ENCODE measurements at places on chromosomes 16 and 17. TPM values are rescaled to one million over a fixed set of nuclear protein-coding genes. Genes with fewer than 3 reads are reported as not detected.
A peak's percentile ranks its signal among the peaks of the same experiment; 100 is the strongest.

DNA sequence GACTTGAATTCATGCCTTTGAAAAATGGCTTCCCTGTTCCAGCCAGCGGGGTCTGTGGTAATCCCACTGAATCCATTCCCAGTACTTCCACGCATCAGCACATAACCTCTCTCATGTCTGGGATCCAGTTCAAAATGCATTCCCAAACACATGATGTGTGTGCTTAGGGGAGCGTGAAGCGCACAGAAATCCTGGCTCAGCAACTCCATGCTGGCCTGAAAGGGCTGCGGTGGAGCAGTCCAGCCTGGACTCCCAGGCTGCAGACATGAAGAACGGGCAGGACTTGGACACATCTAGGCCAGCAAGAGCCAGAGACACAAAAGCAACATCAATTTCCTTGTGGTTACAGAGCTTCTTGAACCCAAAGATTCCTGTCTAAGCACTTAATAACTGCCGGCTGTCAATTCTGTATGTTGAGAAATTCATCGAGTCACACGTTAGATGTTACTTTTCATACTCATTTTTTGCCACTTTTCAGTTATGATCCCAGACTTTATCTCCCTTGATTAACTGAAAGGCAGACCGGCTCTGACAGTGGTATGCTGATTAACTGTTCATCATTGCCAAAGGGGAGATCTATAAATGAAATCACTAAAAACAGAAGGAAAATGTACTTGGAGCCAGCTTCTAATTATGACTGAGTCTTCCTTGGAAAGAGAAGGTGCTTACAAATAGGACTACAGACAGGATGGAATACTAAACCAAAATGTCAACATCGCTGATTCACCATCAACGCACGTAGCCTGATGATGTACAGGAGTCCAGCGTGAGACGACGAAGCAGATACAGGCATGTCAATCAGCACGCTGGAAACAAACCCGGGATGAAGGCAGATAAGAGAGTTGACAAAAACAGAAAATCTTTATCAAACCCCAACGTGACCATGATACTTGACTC is 23.0 kb downstream of the NSMCE1 start:
- no peaks in the 10 kb centered on the region for H3K36me3 ChIP-seq
- peak; percentile 15 for DNase-seq
- H3K27me3 ChIP-seq, result no peaks in the 10 kb centered on the region
- no peaks in the 10 kb centered on the region for H3K4me1 ChIP-seq
- no peak overlapping the region for H3K4me3 ChIP-seq

CEMP1 gene
- not detected for total RNA-seq

GRCh38 chr16:59341368-59341767 is 607.3 kb upstream of the GOT2 start:
- H3K27me3 ChIP-seq, result no peaks in the 10 kb centered on the region
- H3K4me1 ChIP-seq, result no peaks in the 10 kb centered on the region
- no peak for DNase-seq
- H3K4me3 ChIP-seq, result no peak overlapping the region
- no peaks in the 10 kb centered on the region for H3K36me3 ChIP-seq

DNA sequence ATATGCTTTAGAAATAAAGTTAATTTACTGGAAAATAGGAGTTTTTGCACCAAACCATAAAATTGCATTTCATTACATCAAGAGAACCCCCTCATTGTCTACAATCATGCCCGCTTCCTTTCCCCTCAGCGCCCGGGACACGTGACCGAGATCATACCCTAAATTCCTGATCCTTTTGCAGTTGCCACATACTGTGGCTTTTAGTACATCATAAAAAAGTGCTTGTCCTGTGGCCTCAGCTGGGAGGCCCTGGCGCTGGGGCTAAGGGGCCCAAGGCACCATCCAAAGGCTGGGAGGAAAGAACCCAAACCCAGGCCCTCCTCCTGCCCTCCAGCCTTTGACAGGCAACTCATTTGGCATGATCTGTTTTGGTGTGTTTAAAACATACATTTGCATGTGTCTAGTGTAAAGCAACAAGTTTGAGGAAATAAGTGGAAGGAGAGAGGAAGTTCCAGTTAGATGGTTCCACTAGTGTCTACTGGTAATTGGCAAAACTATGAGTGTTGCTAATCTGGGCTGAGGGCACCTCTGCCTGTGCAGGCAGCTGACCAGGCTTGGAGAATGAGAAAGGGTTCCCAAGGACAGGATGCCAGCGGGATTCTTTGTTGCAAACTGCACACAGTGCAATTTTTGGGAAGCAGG is 6.0 kb downstream of the CDK5R1 start:
- DNase-seq, result no peak
- H3K27ac ChIP-seq, result no peak overlapping the region
- H3K27me3 ChIP-seq, result no peaks in the 10 kb centered on the region
- H3K36me3 ChIP-seq, result no peaks in the 10 kb centered on the region
- H3K4me1 ChIP-seq, result no peaks in the 10 kb centered on the region

- no peaks in the 10 kb centered on the region for H3K36me3 ChIP-seq
- no peak overlapping the region for H3K27ac ChIP-seq
- H3K27me3 ChIP-seq, result no peaks in the 10 kb centered on the region
These were observed 10.6 kb downstream of the ATPAF2 start for GRCh38 chr17:18028114-18028951.

DNA sequence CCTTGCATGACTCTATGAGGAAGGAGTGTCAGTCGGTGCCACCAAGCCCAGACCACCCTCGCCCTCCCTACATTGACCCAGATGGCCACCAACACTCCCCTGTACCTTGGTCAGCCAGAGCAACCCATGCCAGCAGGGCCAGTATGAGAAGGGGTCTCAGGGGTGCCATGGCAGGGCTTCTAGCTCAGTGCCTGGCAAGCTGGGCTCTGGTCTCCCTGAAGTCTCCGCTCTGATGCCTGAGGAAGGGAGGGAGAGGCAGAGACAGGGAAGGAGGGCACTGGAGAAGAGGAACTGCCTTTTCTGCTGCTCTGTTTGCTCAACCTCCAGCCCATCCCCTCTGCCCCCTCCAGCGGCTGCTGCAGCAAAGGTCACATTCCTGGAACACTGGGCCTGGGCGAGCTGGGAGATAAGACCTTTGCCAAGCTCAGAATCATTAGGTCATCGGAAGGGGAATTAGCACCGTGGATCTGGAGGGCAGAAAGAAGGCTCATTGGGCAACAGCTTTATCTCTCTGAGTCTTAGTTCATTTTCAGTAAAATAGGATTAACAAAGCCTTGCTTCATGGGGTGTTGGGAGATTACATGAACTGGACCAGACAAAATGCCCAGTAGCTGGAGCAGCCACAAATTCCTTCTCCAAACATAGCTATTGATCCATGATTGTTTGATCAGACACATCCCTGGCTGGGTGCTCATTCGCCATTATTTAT is at the start of gene VTN:
TSS of gene VTN (minus strand) at position 273 of the 709 bp plus-strand sequence. CDS start at position 169, 104 bp downstream.
- no peaks in the 10 kb centered on the region for H3K36me3 ChIP-seq
- no peaks in the 10 kb centered on the region for H3K27me3 ChIP-seq
- no peaks in the 10 kb centered on the region for H3K4me1 ChIP-seq
- peak within 1 kb of the TSS; percentile 78 for H3K27ac ChIP-seq
- DNase-seq, result no peak

SHCBP1 gene
- total RNA-seq, result 0.33 TPM

CCL4L2 gene
- 6.1 TPM for total RNA-seq

DNA sequence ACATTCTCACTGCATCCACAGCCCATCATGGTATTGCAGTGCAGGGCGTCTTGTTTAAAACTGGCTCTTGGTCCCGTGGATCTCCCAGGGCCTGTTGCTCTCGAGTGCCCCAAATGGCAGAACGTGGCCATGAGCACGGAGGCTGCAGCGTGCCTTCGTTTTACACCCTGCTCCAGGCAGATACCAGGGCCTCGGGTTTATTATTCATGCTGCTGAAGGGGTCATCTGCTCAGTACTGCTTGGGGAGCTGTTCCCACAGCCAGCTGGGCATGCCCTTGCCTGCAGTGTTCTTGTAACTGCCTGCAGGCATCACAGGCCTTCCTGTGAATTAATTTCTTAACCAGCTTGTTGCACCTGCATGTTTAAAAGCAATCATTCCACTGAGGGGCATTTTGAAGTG is 129.7 kb upstream of the CHMP6 start:
- H3K27ac ChIP-seq, result no peak overlapping the region
- H3K36me3 ChIP-seq, result no peaks in the 10 kb centered on the region
- H3K4me1 ChIP-seq, result no peaks in the 10 kb centered on the region

ACSM5 gene
- total RNA-seq, result 61.0 TPM

DNA sequence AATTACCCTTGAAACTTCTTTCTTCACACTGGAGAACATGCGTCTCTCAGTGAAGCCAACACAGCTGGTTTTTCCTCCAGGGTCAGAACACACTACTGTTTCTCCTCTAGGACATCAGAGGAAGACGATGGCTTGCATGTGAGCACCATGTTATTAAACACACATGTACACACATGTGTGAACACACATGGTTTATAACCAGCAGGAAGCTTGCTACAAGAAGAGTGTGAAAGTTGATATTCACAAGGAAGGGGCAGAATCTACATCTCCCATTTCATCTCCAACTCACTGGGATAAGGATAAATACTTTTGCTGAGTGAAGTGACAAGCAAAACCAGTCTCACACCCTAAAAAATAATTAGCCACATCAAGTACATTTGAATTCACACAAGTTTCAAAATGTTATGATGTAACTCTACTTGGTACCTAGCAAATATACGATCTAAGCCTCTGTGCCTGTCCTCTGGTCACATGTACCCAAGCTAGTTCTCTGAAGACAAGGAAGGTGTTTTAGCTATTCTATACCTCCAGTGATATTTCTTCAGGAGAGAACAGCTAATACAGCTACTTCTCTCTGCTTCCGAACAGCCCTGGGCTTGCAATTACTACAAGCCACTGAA is 127.7 kb downstream of the PARN start:
- H3K27me3 ChIP-seq, result no peaks in the 10 kb centered on the region
- H3K4me3 ChIP-seq, result no peak overlapping the region
- no peaks in the 10 kb centered on the region for H3K36me3 ChIP-seq
- peak overlapping the region; percentile 74 for H3K27ac ChIP-seq

- no peaks in the 10 kb centered on the region for H3K4me1 ChIP-seq
- H3K27me3 ChIP-seq, result no peaks in the 10 kb centered on the region
- no peak overlapping the region for H3K27ac ChIP-seq
These were observed 461.7 kb upstream of the DYNLRB2 start for GRCh38 chr16:80079072-80079471.

DNA sequence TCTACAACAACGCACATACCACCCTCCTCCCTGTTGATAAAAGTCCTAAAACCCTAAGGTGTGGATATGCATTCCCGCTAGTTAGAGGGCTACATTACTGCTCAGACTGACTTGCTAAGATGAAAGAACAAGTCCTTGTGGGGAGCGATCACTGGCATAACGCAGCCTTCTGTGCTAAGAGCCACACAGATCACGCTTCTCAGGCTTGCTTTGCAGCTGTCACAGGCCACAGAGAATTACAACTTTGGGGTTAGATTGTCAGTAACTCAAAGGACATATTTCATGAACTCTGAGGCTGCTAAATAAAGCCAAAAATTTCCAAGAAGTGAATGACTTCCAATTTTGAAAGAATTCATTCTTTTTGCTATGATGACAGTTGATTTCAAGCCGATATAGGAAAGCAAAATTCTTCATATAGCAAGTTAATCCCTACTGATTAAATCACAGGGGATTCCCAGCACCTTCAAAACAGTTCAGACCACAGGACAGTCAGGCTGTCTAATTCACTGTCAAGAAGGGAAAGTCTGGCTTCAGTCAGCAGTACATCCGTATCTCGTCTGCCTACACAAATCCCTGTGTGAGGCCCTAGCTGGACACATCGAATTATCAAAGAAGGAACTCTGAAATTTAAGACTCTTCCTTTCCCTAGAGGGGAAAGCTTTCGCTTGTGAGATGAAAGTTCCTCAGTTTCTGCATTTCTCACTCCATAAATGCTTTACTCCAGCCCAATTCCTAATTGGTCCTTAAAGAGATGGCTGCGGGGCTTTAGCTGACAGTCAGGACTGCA is 107.1 kb downstream of the VPS53 start:
- no peak for DNase-seq
- no peaks in the 10 kb centered on the region for H3K4me1 ChIP-seq
- H3K27ac ChIP-seq, result no peak overlapping the region
- no peaks in the 10 kb centered on the region for H3K27me3 ChIP-seq

DNA sequence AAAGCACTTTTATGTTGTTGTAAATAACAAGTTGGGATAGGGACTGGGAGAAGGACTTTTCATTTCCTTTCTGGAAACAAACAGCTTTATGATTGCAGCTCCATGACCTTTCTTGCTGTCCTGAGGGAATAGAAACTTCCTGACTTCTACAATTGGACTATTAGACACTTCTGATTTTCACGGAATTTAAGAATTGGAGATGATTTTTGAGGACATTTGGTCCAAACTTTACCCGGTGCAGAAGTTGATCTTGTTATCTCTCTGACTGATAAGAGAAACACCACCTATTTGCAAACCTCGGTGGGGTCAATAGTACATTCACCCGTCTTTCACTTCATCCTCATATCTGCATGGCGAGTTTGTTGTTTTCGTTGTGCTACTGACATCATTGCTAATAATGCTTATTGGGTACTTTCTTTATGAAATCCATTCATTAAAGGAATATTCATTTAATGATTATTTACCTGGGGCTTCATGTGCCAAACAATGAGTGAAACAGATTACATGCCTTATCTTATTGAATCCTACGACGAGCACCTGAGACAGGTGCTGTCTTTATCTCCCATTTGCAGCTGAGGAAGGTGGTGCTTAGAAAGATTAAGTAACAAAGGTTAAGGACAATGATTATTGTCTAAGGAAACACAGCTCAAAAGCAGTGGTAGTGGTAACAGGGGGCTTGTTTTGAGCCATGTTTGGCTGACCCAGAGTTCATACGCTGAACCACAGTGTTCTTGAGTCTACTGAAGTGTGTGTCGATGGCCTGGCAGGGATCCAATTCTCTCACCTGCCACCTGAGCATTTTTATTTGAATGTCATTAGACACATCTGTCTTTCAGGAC is 176.9 kb upstream of the FAM20A start:
- H3K36me3 ChIP-seq, result no peaks in the 10 kb centered on the region
- no peaks in the 10 kb centered on the region for H3K4me1 ChIP-seq
- DNase-seq, result no peak

GRCh38 chr17:46191322-46192188 is 1.7 kb downstream of the KANSL1 start:
- H3K27me3 ChIP-seq, result no peaks in the 10 kb centered on the region
- H3K36me3 ChIP-seq, result no peaks in the 10 kb centered on the region
- peak overlapping the region; percentile 100 for H3K27ac ChIP-seq
- DNase-seq, result no peak
- no peaks in the 10 kb centered on the region for H3K4me1 ChIP-seq

TNP2 gene
- total RNA-seq, result not detected

CSH2 gene
- not detected for total RNA-seq

GNG13 gene
- not detected for total RNA-seq

DNA sequence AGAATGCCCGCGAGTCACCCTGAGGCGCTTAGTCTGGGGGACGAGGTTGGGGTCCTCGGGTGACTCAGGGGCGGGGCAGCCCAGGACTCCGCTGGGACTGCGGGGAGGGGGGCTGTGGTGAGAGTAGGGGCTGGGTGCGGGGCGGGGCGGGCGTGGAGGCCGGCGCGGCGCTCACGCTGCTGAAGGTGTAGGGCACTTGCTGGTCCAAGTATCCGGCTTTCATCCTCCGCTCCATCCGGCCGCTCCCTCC is 832 bp downstream of the ETV4 start:
- H3K4me1 ChIP-seq, result no peaks in the 10 kb centered on the region
- no peaks in the 10 kb centered on the region for H3K36me3 ChIP-seq
- no peaks in the 10 kb centered on the region for H3K27me3 ChIP-seq

TNFSF13 gene
- 33.6 TPM for total RNA-seq

- no peaks in the 10 kb centered on the region for H3K4me1 ChIP-seq
- H3K27me3 ChIP-seq, result no peaks in the 10 kb centered on the region
- no peak overlapping the region for H3K4me3 ChIP-seq
These were observed 68.5 kb downstream of the WWP2 start for GRCh38 chr16:69830534-69831211.

GRCh38 chr16:89972244-89973234 is 24.0 kb downstream of the DEF8 start:
- peak overlapping the region; percentile 92 for H3K4me3 ChIP-seq
- no peaks in the 10 kb centered on the region for H3K36me3 ChIP-seq
- H3K27me3 ChIP-seq, result no peaks in the 10 kb centered on the region
- peak overlapping the region; percentile 97 for H3K27ac ChIP-seq

Measured in breast epithelium (tissue), 4 donors.